Activated CD4-positive, CD25-positive, alpha-beta regulatory T cell treated with anti-CD3 and anti-CD28 coated beads, Interleukin-2, amount 50 U/mL, for 16 hours (primary cell): ENCODE measurements at places on chromosomes 5 and 9.

DNA sequence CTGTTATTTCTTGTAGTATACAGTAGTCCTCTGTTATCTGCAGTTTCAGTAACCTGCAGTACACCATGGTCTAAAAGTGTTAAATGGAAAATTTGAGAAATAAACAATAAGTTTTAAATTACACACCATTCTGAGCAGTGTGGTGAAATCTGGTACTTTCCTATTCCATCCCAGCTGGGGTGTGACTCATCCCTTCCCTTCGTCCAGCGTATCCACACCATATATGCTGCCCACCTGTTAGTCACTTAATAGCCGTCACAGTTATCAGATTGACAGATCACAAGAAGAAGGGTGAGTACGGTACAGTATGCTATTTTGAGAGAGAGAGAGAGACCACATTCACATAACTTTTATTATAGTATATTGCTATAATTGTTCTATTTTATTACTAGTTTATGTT is 28.9 kb downstream of the FAM151B start:
- DNase-seq, result no peak

GRCh38 chr5:150759334-150759583 is 442 bp upstream of the DCTN4 start:
- DNase-seq, result no peak

- no peak for DNase-seq
Observed at GRCh38 chr5:132376694-132377641, 7.5 kb downstream of the SLC22A5 start.

DNA sequence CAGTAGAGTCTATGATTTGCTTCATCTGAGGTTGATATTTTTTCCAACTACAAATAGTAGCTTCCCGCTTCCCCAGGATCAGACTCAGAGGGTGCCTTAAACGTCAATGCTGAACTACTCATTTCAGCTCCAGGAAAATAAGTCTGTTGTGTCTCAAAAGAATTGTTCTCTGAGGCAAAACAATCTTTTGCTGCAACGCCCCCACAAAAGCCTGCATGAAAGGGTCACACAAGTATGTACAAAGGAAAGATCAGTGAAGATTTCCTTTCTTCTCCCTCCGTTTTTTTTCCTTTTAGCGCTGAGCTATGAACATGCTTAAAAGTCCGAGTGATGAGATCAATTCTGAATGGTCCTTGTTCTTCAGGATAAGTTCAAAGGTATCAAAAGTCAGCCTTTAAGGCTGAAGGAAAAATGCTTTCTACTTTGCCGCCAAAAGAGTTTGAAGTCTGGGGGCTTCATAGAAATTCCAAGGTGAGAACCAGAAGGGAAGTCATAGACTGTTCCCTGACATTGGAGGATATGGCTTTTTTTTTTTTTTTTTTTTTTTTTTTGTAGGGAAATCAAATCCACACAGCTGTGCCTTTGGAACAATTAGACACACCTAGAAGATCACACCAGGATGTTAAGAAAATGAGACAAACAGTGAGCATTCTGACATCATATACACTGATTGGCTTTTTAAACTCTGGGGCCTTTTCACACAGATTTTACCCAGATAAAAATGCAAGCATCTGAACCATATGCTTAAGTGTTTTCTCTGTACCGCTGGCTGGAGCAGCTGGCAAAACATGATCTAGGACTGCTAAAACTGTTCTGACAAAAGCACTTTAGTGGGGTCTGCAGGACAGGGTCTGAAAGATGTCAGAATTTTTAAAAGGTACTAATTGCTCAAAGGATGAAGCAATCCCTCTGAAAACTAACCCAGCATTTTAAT is 329.3 kb downstream of the ENC1 start:
- DNase-seq, result no peak

DNA sequence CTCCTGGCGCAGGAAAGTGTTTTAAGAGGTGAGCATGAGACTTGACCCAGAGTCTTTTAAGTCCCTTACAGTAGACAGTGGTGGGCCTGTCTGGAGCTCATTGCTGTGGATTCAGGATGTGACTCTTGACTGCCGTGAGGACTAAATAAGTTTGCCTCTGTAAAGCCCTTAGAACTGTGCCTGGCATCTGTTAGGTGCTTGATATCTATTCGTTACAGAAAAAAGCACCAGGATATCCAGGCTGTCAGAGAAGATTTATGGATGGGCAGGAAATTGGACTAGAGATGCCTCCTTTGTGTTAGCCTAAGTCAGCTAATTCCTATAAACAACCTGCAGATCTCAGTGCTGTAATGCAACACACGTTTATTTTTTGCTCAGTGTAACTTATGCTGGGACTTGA is 12.6 kb downstream of the ERGIC1 start:
- DNase-seq, result no peak

DNA sequence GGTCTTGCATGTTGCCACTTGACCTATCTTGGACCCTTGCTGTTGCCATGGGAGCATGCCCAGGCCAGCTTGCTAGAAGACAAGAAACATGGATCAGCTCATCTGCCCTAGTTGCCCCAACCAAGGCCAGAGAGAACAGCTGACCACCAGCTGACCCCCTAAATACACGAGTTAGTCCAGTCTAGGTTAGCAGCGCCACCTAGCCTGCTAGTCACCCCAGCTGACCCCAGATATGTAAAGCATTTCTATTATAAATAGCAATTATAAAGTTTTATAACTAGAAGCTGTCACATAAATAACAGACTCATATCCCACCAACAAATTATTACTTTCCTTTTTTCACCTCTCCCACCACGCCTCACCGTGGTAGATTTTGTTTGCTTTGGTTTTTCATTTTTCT is 387.8 kb downstream of the RASEF start:
- DNase-seq, result no peak

DNA sequence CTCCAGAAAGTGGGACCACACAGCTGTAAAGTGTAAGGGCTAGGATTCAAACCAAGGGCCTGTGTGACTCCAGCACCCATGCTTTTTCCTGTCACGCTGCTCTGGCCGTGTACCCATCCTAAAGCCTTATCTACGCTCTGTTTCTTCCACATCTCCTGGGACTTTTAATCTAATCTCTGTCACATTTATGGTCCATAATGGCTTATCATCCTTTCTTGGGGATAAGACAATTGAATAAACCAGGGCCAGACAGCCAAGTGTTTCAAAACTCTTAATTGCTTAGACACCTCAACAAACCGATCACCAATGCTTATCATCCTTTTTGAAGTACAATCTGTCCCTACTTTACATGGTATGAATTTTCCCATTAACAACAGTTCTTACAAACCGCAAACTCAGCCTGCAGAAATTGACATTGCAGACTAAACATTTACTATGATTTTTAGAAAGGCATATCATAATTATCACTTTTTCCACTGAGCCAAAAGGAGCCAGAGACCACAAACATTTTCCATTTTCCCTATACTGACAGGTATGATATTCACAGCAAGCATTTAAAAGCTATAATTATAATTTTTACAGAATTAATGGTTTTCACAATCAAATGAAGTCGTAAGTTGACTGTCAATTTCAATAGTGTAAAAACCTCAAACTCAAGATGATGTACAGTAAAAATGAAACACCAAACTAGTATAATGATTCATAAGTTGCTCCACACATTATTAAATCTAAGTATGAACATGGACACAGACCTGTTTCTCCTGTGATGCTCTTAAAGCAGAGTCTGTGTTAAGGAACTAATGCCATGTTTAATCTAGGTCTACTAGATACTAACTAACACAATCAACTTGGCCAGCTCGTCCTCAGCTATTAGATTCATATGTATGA is 99.5 kb downstream of the FBXW11 start:
- no peak for DNase-seq

DNA sequence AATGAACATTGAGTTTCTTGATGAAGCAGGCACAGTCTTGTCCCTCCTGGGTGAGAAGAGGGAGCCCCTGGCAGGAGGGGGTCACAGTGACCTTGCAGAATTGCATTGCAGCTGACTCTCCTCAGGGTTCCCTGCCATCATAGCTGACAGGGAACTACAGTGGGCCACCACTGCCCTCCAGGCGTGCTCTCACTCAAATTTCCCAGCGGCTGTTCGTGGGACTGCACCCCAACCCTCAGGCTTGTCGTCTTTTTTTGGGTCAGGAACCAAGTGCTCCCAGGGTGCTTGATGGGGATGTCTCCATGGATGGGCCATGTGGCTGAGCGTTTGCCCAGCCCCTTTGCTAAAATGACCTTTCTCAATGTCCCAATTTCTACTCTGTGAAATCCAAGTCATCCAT is 215.8 kb downstream of the MELK start:
- DNase-seq, result no peak

DNA sequence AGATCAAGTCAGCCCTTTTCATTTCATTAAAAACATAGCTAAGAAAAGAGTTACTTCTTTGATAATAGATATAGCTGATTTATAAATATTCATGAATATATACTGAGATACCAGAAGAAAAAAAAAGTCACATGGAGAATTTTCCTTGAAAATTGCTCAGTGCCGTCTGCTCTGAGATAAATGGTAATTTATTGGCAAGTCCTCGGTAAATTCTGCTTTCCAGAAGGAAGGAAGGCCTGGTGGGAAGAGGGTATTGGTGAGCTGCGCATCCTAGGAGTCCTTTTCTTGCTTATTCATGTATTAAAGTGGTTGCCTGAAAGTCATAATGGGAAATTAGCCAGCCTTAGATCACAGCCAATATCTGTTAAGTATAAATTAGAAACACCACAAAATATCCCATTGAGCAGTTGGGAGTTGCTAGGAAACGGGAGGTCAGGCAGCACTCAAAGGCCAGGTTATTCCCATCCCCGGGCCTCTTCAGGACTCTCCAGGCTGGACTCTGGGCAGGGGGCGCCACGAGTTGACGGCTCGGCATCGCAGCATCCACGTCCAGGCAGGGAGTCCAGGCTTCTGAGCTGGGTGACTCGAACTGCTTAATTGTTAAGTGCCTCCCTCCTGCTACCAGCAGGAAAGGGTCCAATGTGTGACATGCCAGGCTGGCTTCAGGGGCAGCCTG is 116.7 kb upstream of the RETREG1 start:
- DNase-seq, result no peak

GRCh38 chr5:59661954-59662615 is 231.4 kb downstream of the PDE4D start:
- DNase-seq, result no peak

DNA sequence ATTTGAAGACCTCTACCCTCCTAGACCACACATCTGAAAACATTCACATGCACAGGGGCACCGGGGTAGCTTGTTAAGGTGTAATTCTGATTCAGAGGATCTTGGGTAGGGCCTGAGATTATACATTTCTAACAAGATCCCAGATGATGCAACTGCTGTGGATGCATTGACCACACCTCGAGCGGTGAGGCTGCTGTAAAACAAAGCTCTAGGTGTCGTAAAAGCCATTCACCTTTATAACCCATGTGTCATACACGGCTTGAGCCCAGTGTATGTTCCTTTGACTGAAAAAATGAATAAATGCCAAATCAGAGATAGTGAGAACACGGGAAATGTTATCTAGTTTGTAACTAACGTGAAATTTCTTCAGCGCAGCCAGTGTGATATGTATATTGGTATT is 1578.2 kb upstream of the WWC1 start:
- no peak for DNase-seq

- DNase-seq, result no peak
Observed at GRCh38 chr5:154375329-154376008, 70.3 kb upstream of the SAP30L start.

DNA sequence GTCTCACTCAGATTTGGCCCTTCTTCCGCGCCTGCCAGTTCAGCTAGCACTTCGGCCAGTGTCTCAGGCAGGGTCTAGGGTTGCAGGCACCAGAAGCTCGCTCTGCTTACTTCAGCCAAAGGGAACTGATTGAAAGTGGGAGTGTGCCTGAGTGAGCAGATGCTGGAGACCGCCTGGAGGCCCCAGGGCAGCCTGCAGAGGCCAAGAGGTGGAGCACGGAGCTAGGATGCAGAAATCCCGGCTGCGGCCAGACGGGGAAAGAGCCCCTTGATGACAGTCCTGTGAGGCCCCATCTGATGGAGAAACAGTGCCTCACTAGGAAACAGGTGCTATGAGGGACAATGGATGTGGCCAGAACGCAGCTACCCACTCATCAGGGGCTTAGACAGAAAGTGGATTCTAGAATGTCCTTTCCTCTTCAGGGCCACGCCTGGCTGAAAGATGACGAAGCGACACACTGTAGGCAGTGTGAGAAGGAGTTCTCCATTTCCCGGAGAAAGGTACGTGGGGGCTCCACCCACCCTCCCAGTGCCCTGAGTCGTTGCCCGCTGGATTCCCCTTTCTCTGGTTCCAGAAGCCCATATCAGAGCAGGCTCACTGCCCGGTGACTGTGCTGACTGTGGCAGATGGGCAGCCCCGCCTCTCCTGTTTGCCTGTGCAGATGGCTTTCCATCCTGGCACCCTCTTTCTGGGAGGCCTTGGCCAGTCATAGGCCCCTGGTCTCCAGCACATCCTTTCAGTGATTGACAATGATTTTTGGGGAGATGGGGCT is 16.1 kb downstream of the HNRNPH1 start:
- DNase-seq, result no peak

GRCh38 chr9:108815156-108815555 is 40.6 kb downstream of the ACTL7B start:
- no peak for DNase-seq

- no peak for DNase-seq
Observed at GRCh38 chr9:30732060-30732459, 1652.4 kb upstream of the ACO1 start.

GRCh38 chr9:117413346-117414219 is 1.3 kb downstream of the ASTN2 start:
- no peak for DNase-seq

DNA sequence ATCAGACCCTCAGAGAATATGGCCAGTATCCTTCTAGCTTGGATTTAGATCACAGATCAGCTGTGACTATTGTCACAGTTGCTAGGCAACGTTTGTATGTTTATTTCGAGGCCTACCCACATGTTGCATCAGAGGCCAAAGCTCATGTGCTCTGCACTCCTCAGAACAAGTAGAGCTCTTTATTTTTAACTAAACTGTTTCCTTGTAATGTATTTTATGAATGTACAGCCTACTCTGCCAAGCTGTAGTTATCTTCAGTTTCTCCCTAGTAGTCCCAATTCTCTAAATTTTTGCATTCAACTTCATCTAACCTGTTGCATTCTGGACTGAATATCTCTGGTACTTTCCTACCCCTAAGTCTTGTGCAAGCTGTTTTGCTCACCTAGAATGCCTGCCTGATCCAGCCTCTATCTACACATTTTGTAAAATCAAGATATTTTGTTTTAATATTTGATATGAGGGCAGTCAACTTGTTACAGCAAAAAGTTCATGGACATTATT is 52.8 kb downstream of the CAST start:
- DNase-seq, result peak; percentile 23

- no peak for DNase-seq
Observed at GRCh38 chr5:151067632-151068432, 13.0 kb downstream of the TNIP1 start.

- DNase-seq, result no peak
Observed at GRCh38 chr5:54455413-54456157, at the start of gene HSPB3. Gene HSPB3 (plus strand): TSS chr5:54455699. CDS start chr5:54455790, 91 bp downstream.

- DNase-seq, result no peak
Observed at GRCh38 chr5:163807781-163808180, 302.4 kb downstream of the MAT2B start.

DNA sequence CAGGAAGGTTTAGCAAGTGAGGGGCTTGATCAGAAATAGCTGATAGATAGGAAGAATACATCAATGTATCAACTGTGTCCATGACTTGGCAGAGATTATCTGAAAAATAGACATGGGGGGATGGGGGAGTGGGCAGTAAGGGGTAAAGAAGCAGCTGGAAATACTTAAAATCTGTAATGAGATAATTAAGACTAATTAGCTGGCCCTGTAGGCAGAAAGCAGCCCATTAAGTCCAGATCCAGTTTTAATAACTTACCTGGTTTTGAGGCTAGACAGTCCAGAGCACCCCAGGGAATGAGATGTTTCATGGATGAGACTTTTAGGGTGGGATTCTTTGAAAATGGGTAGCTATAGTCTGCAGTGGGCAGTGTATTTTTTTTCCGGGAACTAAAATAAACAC is 116.9 kb upstream of the TLX3 start:
- no peak for DNase-seq
